ENCODE measurements at places on chromosomes 4 and X.

DNA sequence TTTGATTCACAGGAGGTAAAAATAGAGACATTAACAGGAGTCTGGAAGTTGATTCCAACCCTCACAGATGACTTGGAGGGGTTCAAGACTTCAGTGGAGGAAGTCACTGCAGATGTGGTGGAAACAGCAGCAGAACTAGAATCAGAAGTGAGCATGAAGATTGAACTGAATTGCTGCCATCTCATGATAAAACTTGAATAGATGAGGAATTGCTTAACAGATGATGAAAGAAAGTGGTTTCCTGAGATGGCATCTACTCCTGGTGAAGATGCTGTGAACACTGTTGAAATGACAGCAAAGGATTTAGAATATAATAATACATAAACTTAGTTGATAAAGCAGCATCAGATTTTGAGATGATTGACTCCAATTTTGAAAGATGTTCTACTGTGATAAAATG is 76.5 kb downstream of the RELL1 start:
- no peak for DNase-seq

DNA sequence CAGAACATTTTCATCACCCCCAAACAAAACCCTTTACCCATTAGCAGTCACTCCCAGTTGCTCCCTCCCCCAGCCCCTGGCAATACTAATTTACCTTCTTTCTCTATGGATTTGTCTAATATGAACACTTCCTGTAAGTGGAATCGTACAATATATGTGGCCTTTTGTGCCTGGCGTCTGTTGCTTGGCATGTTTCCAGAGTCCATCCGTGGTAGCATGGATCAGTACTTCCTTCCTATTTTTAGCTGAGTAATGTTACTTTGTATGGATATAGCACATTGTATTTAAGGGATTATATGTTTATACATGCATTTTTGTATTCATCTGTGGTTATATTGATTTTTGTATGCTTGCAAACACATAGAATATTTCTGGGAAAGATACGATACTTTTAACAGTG is 48.2 kb downstream of the PPEF1 start:
- DNase-seq, result no peak

GRCh38 chrX:9158611-9159010 is 124.7 kb upstream of the FAM9B start:
- no peak for DNase-seq

DNA sequence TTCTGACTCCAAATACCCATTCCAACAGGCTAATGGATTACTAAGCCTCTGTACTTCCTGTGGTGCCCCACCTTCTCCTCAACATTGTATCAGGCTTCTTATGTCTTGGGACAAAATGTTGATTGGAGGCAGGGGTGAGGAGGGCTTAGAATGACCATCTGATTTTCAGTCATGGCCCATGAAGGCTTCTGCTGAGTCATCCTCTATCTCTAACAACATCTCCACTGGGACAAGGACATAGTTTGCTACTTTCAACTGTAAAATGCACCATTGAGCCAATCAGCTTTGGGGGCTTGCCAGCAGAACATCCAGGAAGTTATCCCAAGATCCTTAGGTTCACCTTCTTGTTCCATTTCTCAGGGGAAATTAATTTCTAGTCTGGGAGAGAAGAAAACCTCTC is 29.5 kb downstream of the MAGEB17 start:
- no peak for DNase-seq

DNA sequence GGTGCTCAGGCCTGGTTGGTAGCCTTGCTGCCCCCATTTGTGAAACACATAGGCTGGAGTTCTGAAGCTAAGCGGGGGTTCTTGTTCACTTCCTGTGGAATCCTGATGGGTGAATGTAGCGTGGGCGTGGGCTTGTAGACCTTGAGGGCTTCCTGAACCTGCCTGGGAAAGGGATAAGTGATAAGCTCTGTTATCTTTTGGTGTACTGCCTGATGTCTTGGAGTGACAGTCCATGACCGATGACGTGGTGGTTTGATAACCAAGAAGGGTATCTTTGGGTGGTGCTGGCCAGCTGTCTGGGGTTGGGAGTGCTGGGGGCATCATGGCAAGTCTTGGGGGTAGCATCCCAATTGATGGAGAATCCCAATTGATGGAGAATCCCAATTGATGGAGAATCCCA is 17.5 kb upstream of the WDR1 start:
- DNase-seq, result no peak

GRCh38 chr4:154760895-154761294 is 17.1 kb downstream of the LRAT start:
- no peak for DNase-seq

DNA sequence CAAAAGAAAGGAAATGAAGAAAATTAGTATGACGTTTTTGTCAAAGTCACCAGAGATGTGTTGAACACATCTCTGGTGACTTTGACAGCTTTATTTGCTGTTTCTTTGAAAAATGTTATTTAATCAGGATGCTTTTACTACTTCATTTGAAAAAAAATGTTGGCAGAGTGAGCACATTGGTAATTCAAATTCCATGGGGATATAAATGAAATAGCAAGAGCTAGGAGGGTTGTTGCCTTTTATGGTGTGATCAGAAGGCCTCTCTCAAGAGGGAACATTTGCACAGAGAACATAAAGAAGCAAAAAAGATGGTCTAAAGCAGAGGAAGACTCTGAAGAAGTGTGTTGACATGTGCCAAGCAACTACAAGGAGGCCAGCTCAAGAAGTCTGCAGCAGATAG is 46.6 kb upstream of the CXCL8 start:
- no peak for DNase-seq

DNA sequence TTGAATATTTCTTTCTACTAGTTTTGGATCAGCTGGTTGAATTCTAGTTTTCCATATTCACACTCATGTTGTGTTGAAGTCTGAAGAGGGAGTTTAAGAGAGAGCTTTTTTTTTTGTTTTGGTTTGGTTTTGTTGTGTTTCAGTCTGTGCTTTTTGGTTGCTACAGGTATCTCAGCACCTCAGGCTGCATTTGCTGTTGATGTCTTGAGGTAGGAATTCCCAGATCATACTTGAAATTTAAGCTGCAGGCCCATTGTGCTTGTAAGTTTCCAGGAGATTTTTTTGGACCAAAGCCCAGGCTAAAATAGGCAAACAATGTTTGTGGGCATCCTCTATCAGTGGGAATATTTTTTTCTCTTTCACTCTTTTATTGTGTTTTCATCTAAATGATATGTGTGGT is 190.2 kb upstream of the AGA start:
- no peak for DNase-seq

GRCh38 chrX:147739196-147739595 is 172.5 kb upstream of the FMR1 start:
- DNase-seq, result no peak

All from NCI-H2081 (cell line).